ENCODE measurements at places on chromosomes 3 and 15.

- no peak for DNase-seq
These were observed 228.6 kb upstream of the IL12A start for GRCh38 chr3:159760046-159760445.

- DNase-seq, result no peak
These were observed 106.5 kb upstream of the EPHA3 start for GRCh38 chr3:89000886-89001285.

DNA sequence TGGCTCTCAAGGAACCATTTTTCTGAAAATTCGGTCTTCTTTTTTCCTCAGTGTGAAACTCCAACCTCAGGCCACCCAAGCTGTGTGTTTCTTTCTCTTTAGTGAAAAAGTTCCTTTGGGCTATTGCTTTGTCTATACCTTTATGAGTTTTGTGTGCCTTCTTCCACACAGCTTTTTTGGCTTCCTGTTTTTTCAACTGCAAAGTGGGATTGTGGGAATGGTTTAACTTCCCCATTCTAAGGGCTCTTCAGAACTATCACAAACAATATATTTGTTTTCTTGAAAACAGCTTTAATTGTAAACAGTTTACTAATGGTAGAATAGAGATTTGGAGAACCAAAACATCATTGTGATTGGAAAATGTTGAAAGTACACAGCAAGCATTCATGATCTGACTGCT lies 10.4 kb downstream of the SYN2 start:
- no peak for DNase-seq

GRCh38 chr15:95687686-95688085 lies 642.8 kb upstream of the NR2F2 start:
- no peak for DNase-seq

- DNase-seq, result no peak
These were observed 76.5 kb downstream of the AQR start for GRCh38 chr15:34892963-34893591.

Measured in activated T-cell treated with anti-CD3 and anti-CD28 coated beads for 24 hours (primary cell).